ENCODE measurements at places on chromosomes 7 and 10.

DNA sequence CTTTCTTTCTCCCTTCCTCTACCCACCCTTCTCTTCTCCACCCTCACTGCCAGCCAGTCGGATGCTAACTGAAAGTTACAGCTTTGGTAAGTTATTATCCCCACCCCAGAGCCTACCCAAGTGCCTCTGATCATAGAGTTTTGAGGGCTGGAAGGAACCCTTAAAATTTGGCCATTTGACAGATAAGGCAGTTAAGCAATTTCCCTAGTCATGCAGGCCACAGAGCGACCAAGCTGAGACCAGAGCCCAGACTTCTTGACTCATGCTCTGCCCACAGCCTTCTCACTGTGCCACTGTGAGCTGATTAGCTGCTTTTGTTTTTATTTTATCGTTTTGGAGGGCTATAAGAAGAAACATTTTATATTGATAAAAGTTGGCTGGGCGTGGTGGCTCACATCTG, 17.2 kb downstream of the SAP25 start:
- no peaks in the 10 kb centered on the region for H3K27me3 ChIP-seq
- no peak overlapping the region for H3K4me3 ChIP-seq
- no peak for DNase-seq
- no peaks in the 10 kb centered on the region for H3K36me3 ChIP-seq
- no peak overlapping the region for H3K27ac ChIP-seq

GRCh38 chr7:45893374-45893995, 5.2 kb downstream of the IGFBP1 start:
- no peaks in the 10 kb centered on the region for H3K36me3 ChIP-seq
- H3K27ac ChIP-seq = no peak overlapping the region
- H3K27me3 ChIP-seq = peaks cover 28% of the 10 kb centered on the region
- no peak for DNase-seq
- peaks cover 9% of the 10 kb centered on the region for H3K4me1 ChIP-seq
- no peak overlapping the region for H3K4me3 ChIP-seq

- peaks cover 30% of the 10 kb centered on the region for H3K4me1 ChIP-seq
- DNase-seq = no peak
- H3K27me3 ChIP-seq = no peaks in the 10 kb centered on the region
- H3K36me3 ChIP-seq = no peaks in the 10 kb centered on the region
- H3K4me3 ChIP-seq = no peak overlapping the region
Measured at GRCh38 chr10:100830728-100831111, 82.0 kb upstream of the SLF2 start.

GRCh38 chr7:140671966-140672365, 779 bp upstream of the ADCK2 start:
- peak overlapping the region; percentile 69 for H3K4me3 ChIP-seq
- DNase-seq = no peak
- peaks cover 11% of the 10 kb centered on the region for H3K4me1 ChIP-seq
- no peaks in the 10 kb centered on the region for H3K36me3 ChIP-seq

DNA sequence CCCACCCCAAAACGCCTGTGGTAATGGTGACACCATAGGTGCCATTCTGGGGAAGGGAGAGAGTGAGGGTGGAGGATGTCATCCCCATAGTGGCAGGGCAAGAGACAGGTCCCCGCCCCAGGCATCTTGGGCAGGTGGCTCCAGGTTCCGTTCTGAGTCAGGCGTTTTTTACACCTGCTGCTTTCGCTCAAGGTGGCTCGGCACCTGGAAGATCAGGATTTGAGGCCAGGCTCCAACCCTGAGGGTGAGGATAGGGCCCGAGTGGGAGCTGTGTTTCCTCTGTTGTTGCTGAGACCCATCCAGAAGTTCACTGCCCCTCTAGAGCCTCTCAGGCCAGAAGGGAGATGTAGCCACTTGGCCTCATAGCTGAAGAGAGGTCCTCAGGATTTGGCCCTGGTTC, 36.6 kb upstream of the DUSP5 start:
- H3K4me3 ChIP-seq = no peak overlapping the region
- no peaks in the 10 kb centered on the region for H3K27me3 ChIP-seq

DNA sequence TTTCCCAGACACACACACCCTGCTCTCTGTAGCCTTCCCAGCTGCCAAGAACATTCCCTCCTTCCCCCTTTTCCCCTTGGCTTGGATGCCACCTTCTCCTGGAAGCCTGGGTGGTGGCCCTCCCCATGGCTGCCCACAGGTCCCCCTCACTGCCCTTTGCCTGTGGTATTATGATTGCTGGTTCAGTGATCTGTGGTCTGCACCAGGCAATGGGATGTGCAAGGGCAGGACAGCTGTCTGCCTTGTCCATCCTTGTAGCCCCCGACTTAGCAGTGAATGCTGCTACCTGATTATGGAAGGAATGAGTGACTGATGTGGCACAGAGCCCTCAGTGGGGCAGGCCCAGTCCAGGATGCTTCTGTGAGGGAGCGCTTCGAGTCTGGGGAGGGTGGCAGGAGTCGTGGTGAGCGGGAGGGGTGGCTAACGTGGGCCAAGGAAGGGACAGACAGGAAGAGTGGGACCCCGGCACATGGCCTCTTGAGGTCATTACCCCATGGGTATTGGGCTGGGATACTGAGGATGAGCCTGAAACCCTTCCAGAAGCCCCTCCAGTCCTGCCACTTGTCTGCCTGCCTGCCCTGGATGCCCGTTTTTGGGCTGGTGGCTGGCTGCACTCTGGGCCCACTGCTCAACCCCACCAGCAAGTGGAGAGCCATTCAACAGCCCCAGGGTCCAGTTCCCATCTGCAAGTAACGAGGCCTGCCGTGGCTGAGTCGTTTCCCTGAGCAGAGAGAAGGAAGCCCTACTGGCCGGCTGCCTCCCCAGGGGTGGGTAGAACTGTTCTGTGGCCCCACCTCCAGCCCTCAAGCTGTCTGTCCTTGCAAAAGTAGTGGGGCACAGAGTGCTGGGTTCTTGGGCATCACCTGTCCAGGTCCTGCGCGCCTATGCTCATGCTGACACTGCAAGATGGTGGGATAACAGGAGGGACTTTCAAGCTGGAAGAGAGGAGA, 8.8 kb downstream of the CHST3 start:
- peaks cover 15% of the 10 kb centered on the region for H3K4me1 ChIP-seq
- no peaks in the 10 kb centered on the region for H3K36me3 ChIP-seq

GRCh38 chr7:102286237-102287110, at the start of gene SH2B2:
Gene SH2B2, plus strand, starts transcription at chr7:102286868. Its CDS starts 13,683 bp downstream, at chr7:102300551.
- no peak within 1 kb of the TSS for H3K27ac ChIP-seq
- no peaks in the 10 kb centered on the region for H3K36me3 ChIP-seq
- peaks cover 15% of the 10 kb centered on the region for H3K4me1 ChIP-seq
- peak; percentile 51 for DNase-seq
- H3K27me3 ChIP-seq = peaks cover 10% of the 10 kb centered on the region
- peak within 1 kb of the TSS; percentile 61 for H3K4me3 ChIP-seq

GRCh38 chr10:124197371-124198124, 104.2 kb upstream of the CHST15 start:
- no peak for DNase-seq
- no peak overlapping the region for H3K27ac ChIP-seq
- H3K36me3 ChIP-seq = no peaks in the 10 kb centered on the region
- peaks cover 6% of the 10 kb centered on the region for H3K27me3 ChIP-seq
- peaks cover 7% of the 10 kb centered on the region for H3K4me1 ChIP-seq
- H3K4me3 ChIP-seq = no peak overlapping the region

Data from WTC11 (cell line).